ENCODE measurements at places on chromosomes 12 and 14. TPM values are rescaled to one million over a fixed set of nuclear protein-coding genes. Genes with fewer than 3 reads are reported as not detected.

Gene CAPZA3
- total RNA-seq: not detected

DNA sequence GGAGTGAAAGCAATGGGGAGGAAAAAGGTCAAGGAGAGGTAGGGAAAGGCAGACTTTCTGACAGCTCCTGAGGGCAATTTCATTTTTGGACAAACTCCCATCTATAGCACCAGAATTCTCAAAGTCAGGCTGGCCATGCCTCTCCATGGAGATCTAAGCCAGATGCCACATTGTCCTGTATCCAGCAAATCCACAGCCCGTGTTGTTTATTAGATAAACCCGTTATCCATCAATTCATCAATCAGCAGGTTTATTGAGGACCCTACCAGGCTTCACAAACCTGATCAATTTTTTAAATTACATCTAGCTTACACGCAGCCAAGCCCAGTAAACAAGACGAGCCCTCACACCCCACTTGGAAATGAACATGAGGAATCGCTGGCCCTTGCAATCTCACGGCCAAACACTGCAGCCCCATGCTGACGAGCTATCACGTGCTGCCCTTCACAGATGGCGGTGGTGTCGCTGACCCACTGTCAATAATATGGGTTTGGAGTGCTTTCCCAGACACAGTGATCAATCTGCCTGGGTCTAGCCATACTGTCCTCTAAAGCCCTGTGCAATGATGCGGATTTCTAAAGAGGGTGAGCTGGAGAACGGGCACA, 332.9 kb downstream of the DPF3 start:
- DNase-seq: no peak

GRCh38 chr12:57614948-57615500, 3.8 kb downstream of the ARHGEF25 start:
- DNase-seq: no peak

- DNase-seq: no peak
These were observed 9.5 kb downstream of the DCN start for GRCh38 chr12:91173124-91173523.

- no peak for DNase-seq
These were observed 63.6 kb downstream of the CHST11 start for GRCh38 chr12:104520242-104520900.

- no peak for DNase-seq
These were observed 69.2 kb upstream of the PSMA6 start for GRCh38 chr14:35222872-35223466.

- no peak for DNase-seq
These were observed 17.2 kb downstream of the BDKRB2 start for GRCh38 chr14:96221841-96222240.

DNA sequence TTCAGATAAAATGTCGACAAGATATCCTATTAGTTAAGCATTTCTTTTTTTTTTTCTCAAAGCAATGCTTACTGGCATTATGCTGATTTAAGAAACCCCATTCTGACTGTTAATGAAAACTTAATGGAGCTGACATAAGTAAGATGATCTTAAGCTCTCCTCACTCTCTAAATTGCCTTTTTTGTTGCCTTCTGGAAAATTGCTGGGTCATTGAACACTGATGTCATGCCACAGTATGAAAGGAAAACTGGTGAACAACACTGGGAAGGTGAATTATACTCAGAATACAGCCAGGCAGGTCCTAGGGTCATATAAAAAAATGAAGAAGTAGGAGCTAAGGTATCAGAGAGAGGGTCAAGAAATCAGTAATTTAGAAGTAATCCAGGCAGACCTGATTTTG, 179.9 kb downstream of the BTG1 start:
- no peak for DNase-seq

DNA sequence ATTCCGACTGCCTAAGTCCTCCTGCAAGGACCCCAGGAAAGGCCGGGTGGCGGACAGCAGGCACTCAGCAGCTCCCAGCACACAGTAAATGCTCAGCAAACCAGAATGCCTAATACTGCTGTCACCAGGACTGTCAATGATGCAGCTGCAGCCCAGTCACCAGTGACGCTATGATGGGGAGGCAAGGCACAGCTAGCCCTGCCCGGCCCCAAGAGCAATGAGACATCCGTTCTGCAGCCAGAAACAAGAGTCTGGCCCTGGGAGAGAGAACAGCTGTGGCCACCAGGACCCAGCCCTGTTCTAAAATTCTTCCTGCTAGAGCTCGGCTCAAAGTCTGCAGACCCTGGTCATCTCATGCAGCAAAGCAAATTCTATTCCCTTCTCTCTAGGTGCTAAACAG, 69.8 kb downstream of the NCOR2 start:
- peak; percentile 86 for DNase-seq

DNA sequence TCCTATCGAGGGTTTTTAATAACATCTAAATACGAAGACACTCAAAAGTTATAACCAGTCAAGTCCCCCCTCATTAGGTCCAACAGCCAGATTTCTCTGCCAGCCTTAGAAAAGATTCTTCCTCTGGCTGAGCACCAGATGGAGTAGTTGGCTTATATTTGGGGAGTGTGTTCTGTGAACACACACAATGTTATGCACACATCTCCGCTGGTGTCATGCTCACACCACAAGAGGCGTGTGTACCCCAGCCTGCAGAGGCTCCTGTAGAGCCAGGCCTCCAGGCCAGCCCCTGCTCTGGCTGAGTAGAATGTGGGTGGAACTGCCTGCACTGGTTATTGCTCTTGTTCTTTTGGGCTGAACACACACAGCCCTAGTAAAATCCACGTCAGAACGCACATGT, 64.0 kb downstream of the PIWIL1 start:
- no peak for DNase-seq

- no peak for DNase-seq
These were observed 644.0 kb downstream of the DIO2 start for GRCh38 chr14:79567306-79567705.

DNA sequence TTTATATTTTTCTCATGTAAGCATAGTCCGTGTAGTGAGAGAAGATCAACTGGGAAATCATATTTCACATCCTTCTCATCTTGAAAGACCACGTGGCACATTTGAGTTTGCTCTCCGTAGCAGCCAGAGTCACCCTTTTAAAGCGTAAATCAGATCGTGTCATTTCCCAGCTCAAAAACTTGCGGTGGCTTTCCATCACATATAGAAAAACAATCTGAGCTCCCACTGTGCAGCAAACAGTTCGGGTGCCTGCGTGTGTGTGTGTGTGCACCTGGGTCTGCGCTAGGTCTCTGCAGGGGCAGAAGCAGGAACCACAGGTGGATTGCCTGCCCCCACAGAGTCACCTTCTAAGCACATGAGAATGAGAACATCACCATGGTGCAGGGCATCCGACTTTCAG, 338.2 kb downstream of the TRHDE start:
- DNase-seq: no peak

DNA sequence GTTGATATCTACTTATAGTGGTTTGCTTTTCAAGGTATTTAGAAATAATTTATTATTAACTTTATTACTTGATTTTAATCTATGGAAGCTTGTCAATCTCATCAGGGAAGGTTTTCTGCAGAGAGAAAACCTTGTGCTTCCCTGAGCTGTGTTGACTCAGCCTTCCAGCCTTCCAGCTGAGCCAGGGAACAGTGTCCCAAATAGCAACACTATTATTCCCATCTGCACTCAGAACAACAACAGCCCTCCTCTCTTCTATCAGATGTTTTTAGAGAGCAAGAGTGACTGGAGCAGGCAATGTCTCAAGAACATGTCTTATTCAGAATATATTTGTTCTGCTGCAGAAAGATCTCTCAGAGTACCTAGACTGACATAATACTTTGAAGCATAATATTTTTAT, 389.9 kb upstream of the GARIN6 start:
- DNase-seq: no peak

DNA sequence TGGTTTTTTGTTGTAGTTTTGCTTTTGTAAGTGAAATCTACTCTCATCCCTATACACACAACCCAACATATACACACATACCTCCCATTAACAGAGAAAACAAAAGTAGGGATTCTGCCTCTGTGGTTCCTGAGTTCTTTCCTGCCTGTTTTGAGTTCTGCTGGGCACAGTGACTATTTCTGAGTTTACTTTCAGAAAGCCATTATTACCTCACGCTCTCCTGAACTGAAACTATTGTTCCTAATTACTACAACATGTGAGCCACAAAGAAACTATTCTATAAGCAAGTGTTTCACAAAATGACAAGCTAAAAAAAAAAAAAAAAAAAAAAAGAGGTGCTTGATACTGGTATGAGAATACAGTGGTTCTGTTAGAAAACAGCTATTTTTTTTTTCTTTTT, 110.9 kb downstream of the ALG10B start:
- no peak for DNase-seq

DNA sequence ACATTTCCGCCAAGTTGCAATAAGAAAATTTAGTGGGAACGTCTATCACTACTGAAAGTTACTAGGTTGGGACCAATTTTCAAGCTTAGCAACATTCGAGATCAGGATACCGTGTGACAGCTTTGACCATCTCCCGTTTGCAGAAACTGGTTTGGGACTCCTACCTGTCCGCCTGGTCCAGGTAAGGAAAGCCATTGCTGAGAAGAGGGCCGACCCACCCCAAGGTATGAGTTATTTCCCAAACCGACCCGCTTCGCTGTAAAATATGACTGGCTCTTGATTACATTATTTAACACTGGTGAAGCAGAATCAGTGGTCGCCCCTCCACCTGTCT, 271 bp downstream of the DNAI7 start:
- DNase-seq: no peak

GRCh38 chr12:128727461-128727860, 96.3 kb downstream of the SLC15A4 start:
- DNase-seq: no peak
